ENCODE measurements at places on chromosomes 16 and 17.
A peak's percentile ranks its signal among the peaks of the same experiment; 100 is the strongest.

- DNase-seq: no peak
These were observed 17.5 kb upstream of the HOXB9 start for GRCh38 chr17:48643697-48644012.

GRCh38 chr16:3696425-3697218 lies 20.7 kb downstream of the TRAP1 start:
- DNase-seq: no peak

DNA sequence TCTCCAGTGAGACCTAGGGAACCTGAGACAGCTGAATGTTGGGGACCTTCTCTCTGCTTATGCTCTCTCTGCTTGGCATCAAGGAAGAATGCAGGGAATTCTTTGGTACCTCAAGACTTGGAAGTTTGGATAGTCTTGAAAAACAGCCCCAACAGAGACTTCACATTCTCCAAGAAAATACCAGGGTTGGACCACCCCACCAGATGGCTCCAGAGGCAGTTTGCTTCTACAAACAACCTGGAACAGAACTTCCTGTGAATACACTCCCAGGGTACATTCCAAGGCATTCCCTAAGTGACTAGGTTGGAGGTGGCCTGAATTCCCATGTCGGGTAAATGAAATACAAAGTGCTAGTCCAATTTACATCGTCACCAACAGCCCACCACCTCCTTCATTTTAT lies 314.4 kb downstream of the PMP22 start:
- DNase-seq: no peak

DNA sequence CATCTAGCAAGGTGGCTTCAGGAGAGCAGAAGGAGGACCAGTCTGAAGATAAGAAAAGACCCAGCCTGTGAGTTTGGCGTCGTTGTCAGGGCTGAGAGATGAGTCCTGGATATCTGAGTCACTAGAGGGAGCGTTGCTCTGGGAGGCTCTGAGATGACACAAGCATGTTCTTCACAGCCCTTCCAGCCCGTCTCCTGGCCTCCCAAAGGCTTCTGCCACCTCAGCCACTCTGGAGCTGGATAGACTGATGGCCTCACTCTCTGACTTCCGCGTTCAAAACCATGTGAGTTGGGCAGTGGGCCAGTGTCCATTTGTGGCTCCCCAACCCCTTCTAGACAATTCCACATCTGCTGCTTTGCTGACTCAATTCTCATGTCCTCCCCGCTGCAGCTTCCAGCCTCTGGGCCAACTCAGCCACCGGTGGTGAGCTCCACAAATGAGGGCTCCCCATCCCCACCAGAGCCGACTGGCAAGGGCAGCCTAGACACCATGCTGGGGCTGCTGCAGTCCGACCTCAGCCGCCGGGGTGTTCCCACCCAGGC lies 2.3 kb downstream of the TGFB1I1 start:
- no peak for DNase-seq

DNA sequence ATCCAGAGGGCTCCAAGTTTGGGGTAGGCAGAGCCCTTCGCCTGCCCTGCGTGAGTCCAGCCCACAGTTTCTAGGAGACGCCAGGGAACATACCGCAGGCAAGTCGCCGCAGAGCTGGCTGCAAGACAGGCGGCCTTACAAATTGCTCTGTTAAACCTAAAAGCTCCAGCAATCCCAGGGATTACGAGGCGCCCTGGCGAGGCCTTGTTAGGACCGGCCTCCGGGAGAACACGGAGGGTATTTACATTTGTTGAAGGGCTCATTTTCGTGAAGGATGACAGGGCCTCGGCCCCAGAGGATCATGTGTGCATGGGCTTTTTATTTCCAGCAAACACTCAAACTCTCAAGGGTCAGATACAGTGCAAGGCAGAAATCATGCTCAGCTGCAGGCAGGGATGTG lies 77.6 kb upstream of the FOXF1 start:
- no peak for DNase-seq

DNA sequence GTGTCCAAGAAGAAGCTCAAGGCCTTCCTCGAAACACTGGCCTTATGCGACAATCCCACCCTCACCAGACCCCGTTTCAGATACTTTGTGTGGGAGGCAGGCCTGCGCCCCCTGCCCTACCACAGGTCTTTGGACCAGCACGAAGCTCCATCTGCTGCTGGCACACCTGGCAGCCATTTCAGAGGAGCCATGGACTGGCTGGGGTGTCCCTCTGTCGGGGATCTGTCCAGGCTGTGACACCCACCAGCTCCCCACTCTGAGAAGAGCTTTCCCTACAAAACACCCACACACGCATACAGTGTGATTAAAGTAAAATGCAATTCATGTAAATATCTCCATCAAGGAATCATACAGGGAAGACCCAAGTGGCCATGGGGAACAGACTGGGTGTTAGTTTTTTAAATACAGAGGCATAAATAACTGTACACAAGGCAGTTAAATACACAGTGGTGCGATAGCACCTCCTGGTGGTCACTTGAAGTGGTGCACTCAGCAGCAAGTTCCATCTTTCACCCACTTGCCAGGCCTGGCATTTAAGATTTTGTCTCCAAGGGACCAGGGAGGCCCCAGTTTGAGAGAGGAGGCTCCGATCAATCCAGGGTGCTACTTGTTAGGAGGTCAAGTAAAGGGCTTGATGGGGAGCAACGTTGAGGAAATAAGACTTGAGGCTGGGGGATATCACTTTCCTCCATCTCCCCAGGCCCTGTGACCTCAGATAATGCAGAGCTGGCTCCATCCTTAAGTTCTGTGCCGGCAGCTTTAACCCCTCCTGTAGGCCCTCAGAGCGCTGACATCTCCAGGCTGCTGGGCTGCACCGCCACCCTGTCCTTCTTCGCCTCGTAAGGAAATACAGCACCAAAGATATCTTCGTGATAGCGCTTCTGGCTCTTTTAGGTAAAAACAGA lies 43.6 kb downstream of the NOS2 start:
- peak; percentile 71 for DNase-seq

GRCh38 chr16:84117494-84117843 lies 727 bp upstream of the MBTPS1 start:
- DNase-seq: no peak

GRCh38 chr16:58507195-58507962 lies 7.4 kb downstream of the NDRG4 start:
- DNase-seq: peak; percentile 26

GRCh38 chr16:7408700-7409365 lies 76.2 kb downstream of the RBFOX1 start:
- DNase-seq: no peak

DNA sequence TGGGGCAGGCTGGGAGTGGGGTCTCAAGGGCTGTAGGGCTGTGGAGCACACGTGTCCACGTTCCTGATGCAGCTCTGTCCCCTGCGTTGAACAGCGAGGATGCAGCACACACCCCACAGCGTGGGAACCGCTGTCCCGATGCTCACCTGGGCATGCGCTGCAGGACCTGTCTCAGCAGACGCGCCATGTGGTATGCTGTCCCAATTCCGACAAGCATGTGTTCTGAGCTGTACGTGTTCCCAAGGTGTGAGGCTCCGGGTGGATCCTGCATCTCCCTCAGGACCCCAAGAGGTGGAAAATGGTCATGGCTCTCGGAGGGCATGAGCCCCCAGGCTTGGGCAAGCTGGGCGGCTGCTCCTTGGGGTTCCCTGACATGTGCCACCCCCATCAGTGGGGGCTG lies 34.2 kb downstream of the ENGASE start:
- DNase-seq: no peak

- DNase-seq: no peak
These were observed 178.9 kb downstream of the C16orf95 start for GRCh38 chr16:87138316-87138715.

GRCh38 chr17:39899215-39899614 lies 19.2 kb downstream of the GSDMB start:
- no peak for DNase-seq

DNA sequence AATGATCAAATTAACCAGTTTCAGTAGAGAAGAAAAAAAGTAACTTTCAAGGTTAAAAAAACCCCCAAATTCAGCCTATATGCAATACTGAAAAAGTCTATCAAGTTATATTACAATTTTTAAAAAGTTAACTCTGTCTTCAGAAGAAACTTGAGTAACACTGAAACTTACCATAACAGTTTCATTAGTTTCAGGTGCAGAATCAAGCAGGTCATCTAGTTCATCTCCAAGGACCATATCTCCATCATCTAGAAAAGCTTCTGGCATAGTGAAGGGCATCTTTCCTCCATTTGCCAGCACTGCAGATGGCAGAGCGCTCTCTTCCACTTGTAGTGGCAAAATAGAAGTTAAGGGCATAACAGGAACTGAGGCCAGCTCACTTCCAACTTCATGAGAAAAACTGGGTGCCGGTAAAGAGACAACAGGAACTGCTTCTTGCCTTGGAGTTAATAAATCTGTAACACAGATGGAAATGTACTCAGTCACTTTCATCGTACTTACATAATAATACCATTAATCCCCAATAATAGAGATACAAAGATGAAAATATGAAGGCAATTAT lies 22.9 kb downstream of the ZC3H7A start:
- no peak for DNase-seq

All from activated CD4-positive, CD25-positive, alpha-beta regulatory T cell treated with anti-CD3 and anti-CD28 coated beads, Interleukin-2, amount 50 U/mL, for 72 hours (primary cell).